ENCODE measurements at places on chromosomes 3 and 15.

GRCh38 chr15:31079519-31079918 lies 22.0 kb downstream of the TRPM1 start:
- no peak for DNase-seq

- DNase-seq, result no peak
Measured at GRCh38 chr3:30639937-30640336, 33.5 kb downstream of the TGFBR2 start.

DNA sequence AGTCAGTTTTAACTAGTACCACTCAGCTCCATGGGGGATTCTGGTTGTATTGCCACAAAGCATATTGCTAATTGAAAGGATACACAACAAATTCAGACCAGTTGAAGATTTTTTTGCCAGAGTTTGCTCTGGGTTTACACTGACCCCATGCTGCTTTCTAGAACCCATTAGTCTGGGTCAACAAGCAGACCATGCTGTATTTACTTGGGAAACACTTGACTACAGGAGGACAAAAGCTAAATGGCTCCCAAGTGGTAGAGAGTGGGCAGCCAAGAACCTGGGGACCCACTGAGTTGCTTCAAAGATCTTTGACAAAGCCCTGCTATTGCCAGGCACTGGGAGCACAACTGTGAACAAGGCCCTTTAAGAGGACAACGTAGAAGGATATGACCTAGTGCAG lies 86.8 kb upstream of the PSMD6 start:
- DNase-seq, result no peak

DNA sequence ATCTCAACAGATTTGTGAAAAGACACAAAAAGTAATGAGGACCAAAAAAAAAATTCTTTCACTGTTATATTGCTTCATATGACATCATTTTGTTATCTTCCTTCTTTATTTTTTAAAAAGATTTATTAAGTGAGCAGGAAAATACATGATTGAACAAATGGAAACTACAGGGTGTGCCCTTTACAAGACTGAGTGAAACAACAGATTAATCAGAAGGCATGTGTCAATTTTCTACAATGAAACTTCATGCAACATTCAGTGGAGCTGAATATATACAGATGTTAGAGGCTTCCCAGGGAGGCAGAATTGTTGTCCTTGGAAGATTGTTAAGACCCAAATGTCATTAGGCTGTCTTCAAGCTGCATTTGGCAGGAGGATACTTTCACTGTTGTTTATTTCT lies 28.4 kb upstream of the SLC2A2 start:
- no peak for DNase-seq

- DNase-seq, result no peak
Measured at GRCh38 chr3:15451216-15452113, 24.1 kb downstream of the EAF1 start.

GRCh38 chr3:149299938-149300801 lies 33.3 kb downstream of the TM4SF18 start:
- no peak for DNase-seq

DNA sequence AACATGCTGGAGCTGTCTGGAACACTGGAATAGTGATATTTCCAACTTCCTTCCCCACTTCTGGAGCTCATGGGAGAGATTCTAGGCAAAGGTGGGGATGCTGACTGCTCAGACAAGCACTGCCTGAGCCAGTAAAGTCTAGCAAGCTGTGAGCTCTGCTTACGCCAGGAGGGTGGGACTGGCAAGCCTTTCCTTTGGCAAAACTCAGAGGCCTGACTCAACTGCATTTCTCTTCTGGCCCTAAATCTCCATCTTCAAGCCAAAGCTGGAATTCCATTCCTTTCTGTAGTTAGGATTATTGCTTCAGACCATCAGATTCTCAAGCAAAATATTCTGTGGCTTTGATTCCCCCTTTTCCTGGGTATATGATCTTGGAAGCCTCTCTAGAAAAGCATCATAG lies 20.3 kb upstream of the EPB42 start:
- no peak for DNase-seq

DNA sequence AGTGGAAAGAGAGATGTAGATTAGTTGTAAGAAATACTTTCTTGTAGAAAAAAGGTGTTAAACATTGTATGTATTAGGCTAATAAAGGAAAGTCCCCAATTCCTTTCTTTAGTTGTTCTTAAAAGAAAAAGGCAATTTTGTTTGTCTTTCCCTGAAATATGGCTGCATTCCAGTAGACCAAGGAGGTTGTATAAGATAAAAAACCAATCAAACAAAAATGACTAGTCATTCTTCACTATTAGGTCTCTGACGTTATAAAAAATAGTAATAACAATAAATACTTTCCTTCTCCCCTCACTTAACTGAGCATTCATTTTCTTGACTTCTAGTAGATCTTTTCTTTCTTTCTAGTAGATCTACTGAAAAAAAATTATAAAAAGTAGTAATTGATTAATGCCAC lies 8.6 kb upstream of the PPM1L start:
- no peak for DNase-seq

GRCh38 chr3:72411843-72412242 lies 436.4 kb downstream of the SHQ1 start:
- DNase-seq, result no peak

DNA sequence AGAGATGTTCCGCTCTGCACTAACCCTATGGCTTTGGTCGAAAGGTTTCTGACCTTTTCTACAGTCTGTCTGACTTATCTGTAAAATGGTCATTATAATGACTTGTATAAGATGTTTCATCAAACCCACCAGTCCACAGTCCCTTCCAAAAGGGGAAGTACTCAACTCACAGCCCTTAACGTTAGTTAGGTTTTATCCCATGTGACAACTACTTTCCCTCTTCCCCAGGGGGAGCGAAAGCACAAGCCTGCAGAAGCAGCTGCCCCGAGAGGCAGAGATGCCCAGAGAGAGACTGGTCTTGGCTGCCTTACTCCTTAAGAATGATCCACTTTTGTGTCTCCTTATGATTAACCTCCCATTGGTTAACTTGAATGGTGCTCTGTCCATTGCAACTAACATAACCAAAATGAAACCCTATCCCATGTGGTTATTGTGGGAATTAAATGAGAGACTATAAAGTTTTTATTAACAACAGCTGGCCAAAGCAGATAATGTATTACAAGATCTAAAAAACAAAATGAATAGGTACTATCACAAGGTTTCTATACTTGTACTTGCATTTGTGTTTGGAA lies 6.4 kb downstream of the ASTE1 start:
- DNase-seq, result no peak

- no peak for DNase-seq
Measured at GRCh38 chr3:186303965-186304364, 58.1 kb downstream of the DGKG start.

- DNase-seq, result no peak
Measured at GRCh38 chr3:42556089-42556632, 25.6 kb downstream of the SEC22C start.

GRCh38 chr15:78325092-78325843 lies 14.9 kb upstream of the CRABP1 start:
- no peak for DNase-seq

GRCh38 chr3:58383476-58383875 lies 50.2 kb downstream of the PDHB start:
- no peak for DNase-seq

DNA sequence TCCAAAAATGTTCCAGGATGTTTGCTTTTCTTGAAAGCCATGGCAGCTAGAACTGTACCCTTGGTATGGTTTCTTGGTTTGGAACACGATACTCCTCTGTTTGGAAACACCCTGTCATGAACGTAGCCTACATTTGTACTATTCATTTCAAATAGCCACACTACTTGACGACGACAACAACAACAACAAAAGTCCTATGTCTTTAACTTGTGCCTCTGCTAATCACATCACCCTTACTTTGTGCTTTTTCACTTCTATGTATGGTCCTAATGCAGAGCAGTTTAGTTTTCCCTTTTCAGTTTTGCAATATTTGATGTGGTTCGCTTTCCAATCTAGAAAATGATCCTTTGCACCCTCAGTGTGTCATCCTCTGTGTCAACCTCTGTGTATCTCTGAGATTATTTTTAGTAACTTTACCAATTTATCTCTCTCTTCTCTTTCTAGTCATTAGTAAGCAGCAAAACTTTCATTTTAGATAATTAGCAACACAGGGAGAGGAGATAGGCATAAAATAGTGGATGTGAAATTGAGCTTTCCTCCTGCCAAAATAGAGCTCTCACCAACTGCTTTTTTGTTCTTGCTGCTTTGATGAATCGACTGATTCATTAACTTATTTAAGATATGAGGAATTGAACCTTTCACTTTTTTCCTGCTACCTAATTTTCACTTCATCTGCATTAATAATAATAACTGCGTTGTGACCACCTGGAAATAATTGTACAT lies 44.1 kb upstream of the TP63 start:
- no peak for DNase-seq

DNA sequence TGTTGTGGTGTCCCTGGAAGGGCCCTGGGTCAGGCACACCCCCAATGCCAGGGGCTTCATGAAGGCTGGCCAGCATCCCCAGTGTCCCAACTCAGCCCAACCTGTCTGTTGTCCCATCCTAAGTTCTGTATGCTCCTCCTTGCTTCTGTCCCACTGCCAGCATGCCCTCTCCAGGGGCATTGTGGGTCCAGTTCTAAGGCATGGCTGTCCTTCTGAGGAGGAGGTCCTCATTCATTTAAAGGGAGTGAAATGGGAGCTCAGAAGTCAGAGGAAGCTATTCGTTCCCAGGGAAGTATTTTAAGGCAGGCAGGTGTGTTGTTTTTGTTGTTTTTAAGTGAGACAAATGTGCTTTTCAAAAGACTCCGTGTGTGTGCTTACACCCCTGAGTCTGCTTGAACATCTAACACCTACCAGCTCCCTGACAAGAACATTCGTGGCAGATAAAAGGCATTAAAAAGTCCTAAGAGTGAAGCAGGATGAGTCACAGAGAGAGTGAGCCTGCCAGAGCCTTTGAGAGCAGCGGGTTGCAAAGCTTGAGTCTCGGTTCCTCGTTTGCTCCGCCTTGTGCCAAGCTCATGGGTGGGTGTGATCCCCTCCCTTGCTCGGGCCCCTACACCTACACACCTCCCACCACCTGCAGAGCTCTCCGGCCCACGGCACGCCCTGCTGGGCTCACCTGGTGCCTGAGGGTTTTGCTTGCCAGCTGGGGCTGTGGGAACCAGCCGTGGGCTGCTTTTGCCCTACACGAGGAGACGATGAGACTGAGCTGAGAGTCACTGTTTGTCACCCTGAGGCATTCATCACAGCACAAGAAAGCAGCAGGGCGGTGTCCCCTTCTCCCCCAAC lies 183.4 kb upstream of the TOPAZ1 start:
- DNase-seq, result no peak

GRCh38 chr3:175107231-175107630 lies 248.1 kb downstream of the NAALADL2 start:
- no peak for DNase-seq

GRCh38 chr3:105767776-105768175 lies 101.0 kb downstream of the CBLB start:
- no peak for DNase-seq

DNA sequence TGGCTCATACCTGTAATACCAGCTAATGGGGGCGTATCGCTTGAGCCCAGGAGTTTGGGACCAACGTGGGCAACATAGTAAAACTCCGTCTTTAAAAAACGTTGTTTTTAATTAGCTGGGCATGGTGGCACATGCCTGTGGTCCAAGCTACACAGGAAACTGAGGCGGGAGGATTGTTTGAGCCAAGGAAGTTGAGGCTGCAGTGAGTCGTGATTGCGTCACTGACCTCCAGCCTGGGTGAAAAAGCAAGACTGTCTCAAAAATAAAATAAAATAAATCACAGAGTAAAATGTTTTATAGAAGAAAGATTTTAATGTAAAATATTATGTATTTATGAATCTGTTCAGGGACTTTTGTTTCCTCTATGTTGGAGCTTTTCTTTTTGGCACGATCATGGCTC lies 15.3 kb upstream of the STRIT1 start:
- no peak for DNase-seq

DNA sequence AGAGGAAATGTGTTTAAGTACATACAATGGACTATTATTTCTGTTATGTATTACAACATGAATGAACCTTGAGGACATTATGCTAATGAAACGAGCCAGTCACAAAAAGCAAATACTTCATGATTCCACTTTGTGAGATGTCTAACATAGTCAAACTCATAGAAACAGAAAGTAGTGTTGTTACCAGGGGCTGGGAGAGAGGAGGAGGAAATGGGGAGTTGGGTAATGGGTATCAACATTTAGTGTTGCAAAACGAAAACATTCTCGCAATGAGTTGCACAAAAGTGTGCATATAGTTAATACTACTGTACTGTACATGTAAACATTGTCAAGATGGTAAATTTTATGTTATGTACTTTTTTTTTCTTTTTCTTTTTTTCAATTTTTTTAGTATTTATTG lies 194.3 kb downstream of the IL5RA start:
- no peak for DNase-seq

GRCh38 chr3:55203546-55203945 lies 275.7 kb upstream of the LRTM1 start:
- DNase-seq, result no peak

DNA sequence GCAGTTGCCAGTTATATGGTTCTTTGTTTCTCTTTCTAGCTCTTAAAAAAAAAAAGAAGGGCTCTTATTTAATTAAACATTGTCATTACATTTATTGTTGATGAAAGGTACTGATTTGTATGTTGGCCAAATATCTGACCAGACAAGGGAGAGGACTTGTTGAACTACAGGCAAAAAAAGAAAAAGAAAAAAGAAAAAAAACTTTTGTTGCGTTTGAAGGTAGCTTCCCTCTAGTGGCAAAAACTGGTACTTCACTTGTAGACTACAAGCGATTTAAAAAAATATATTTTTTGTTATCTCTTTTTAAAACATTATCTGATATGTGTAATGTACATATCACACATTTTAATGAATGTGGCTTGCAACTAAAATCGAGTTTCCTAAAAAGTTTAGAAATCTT lies 280.6 kb downstream of the ROBO2 start:
- no peak for DNase-seq

- no peak for DNase-seq
Measured at GRCh38 chr15:75171408-75171807, 30.3 kb upstream of the C15orf39 start.

DNA sequence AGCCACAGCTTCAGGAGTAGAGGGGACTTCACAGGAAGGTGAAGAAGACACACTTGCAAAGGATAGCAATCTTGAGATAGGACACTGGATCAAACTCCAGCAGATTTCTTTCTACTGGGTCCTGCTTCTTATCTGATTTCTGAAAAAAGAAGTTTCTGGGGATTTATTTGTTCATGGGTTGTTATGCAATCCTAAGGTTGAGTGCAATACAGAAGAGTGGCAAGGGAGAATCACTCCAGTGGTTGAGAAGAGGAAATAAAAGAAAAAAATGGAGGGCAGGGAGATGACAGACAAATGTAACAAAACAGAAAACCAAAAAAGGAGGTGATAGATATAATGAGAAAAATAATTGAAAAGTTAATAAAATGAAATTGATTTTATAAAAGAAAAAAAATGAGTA lies 858.3 kb downstream of the TUSC7 start:
- no peak for DNase-seq

DNA sequence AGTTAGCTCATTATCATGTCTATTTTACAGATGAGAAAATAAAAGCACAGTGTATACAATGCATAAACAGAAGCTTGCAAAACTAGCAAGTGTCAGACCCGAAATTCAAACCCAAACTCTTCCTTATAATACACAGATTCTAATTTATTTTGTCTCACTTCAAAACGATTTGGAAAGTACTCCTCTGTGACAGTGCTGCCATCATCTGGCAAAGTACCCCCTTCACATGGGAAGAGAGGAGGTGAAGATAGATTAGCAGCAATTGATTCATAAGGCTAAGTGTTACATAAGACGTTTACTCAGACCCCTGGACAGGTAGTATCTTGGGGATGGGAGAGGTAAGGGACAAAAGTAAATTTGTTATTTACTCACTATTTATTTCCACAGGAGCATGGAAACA lies 744.0 kb upstream of the SGO1 start:
- DNase-seq, result no peak

- no peak for DNase-seq
Measured at GRCh38 chr15:80982839-80983238, 6.8 kb downstream of the MESD start.

- DNase-seq, result peak; percentile 66
Measured at GRCh38 chr3:137032465-137033120, 74.8 kb downstream of the IL20RB start.
